GM03348 (cell line): ENCODE measurements at places on chromosomes 16 and 17.

DNA sequence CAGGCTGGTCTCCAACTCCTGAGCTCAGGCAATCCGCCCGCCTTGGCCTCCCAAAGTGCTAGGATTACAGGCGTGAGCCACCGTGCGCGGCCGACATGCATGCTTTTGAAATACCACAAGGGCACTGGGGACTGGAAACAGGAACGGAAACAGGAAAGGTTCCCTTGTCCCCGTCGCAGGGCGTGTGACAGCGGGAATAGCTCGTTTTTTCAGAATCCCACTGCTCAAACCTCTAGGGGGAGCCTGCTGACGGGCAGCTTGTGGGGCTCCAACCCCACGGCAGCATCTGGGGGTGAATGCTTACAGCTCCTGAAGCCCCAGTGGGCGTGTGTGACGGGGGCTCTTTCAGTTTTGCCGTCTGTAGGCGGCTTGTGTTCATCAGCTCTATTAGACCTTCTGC lies 18.8 kb upstream of the ASGR2 start:
- peak; percentile 32 for DNase-seq

- no peak for DNase-seq
Observed at GRCh38 chr17:76075364-76076145, 974 bp downstream of the GALR2 start.

GRCh38 chr17:65529040-65529633 lies 32.3 kb downstream of the AXIN2 start:
- no peak for DNase-seq

DNA sequence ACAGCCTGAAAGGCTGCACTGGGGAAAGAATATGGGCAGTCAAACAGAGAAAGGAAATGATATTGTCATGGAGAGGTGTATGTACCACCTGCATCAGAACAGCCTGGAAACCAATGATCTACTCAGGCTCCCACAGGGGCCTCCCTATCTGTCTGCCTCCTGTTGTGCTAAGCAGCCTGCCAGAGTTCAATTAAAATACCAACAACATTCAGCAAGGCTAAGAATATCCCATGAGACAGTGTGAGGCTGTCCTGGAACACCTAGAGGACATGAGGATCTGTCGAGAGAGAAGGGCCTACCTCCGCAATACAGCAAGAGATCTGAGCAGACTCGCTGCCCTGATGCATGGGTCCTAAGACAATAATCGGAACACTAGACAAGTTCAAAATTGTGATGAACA lies 8.4 kb downstream of the FXR2 start:
- no peak for DNase-seq

GRCh38 chr17:51860954-51861561 lies 297.5 kb downstream of the CA10 start:
- peak; percentile 5 for DNase-seq

DNA sequence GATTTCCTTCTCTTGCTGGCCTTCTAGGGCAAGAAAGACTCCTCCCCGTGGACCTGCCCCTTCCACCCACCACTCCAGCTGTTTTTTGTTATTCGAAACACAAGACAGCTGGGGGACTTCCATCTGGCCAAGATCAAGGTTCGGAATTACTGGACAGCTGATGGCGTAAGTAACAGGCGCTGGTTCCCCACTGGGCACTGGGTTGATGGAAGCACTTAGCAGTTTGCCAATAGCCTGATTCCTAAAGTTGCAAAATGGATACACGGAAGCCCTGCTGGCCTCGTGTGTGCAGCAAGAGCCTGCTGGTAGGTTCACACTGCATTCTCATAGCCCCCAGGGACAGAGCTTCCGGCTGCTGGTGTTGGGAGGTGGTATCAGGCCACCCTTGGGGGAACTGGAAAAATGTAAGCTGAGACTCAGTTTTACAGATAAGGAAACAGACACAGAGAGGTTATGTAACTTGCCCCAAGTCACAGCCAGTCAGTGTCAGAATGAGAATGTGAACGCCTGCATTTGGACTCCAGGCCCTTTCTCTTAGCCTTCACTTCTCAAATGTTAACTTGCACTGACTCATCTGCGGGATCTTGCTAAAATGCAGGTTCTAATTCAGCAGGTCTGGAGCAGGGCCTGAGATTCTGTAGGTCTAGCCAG lies 171.7 kb downstream of the KATNIP start:
- DNase-seq: peak; percentile 80

DNA sequence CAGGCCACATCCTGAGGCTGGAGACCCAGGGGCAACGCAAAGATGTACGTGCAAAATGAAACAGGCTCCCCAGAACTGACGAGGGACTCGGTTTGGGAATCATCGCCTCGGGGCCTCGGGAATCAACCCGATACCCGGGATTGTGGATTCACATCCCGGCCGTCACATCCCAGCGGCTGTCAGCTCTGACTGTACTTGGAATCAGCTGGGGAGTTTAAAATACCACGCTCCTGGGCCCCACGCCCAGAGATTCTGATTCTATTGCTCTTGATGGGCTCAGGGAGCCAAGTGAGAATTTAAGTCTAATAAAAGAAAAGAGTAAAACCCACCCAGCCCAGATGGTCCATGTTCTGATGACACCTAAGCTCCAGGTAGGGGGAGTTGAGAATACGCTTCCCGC lies 42.2 kb downstream of the MRM3 start:
- DNase-seq: no peak

DNA sequence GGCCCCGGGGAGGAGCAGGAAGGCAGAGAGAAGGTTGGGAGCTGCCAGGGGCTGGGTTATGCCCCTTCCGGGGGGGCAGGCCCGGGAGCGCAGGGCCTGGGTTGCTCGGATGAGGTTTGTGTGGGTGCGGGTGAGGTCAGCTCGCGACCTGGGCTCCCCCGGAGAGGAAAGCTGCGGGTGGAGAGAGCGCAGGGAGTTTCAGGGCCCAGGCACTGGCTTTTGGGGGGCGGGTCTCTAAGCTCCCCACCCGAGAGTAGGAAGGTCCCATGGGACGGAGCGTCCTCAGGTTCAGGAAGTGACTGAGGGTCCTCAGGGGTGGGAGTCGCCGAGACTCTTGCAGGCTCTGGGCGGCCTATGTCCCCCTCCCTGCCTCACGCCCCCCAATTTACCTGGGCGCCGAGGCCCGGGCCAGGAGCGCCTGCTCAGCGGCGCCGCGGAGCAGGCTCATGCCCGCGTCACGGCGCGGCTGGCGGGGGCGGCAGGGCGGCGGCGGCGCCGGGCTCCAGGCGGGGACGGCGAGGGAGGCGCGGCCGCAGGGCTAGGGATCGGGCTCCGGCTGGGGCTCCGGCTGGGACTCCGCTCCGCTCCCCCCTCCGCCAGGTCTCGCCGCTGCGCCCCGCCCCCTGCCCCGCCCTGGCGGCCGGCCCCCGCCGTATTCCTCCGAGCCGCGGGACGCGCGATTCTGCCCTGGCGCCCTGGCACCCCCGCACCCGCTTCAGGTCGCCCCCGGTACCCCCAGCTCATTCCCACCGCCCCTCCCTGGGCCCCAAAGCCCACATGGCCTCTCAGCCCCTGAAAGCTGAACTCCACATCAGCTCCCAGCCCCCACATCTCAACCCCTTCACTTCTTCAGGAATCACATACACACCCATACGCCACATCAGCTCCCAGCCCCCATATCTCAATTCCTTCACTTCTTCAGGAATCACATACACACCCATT lies at the start of gene DOK4:
Gene DOK4 (minus strand): TSS at position 578 of the 942 bp plus-strand sequence. CDS start 6,986 bp downstream, outside the sequence.
- DNase-seq: peak; percentile 99

DNA sequence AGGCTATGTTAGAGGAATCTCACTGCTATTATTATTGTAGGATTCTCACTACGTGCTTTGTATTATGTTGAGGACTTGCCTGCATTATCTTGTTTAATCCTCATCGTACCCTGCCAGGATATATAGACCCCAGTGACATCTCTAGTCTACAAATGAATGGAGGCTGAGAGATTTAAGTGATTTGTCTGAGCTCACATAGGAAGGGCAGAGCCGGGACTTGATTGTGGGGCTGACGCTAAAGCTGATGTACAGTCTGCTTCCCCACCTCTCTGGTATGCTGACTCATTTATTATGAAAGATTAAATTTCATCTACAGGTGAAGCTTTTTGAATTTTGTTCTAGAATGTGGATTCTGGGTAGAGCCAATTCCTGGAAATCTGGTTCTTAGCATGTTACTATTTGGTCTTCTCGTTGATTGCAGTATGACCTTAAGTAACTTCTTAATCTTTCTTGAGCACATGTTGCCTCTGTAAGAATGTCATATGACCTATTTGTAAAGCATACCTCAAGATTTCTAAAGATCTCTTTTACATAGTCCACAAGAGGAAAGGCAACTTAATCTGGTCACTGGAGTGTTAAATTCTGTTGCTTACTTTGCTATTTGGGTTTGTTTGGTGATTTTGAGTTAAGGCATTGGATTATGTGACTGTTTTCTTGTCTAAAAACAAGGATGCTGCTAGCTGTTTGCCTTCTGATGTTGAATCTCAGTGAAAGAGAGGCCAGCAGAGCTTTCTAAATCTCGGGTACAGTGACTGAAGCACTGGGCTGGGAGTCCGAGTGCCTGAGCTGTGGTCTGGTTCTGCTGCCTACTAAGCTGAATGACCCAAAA lies 12.4 kb downstream of the METTL9 start:
- no peak for DNase-seq

DNA sequence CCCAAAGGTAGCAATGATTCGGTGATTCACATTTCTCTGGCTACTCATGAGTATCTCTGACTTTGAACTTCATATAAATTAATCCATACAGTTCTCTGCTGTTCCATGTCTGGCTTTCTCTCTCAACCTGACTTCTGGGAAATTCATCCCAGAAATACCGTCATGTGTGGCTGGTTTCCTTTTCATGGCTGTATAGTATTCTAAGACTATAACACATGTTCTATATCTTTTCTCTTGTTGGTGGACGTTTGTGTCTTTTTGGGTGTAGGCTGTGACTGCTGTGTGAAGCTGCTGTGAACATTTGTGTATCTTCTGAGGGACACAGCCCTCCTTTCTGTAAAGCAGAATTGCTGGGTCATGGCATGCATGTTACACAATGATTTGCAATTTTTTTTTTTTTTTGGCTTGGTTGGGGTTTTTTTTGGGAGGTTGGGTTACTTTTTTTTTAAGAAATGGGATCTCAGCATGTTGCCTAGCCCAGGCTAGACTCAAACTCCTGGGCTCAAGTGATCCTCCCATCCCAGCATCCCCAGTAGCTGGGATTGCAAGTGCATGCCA lies 6.3 kb downstream of the TTYH2 start:
- no peak for DNase-seq

DNA sequence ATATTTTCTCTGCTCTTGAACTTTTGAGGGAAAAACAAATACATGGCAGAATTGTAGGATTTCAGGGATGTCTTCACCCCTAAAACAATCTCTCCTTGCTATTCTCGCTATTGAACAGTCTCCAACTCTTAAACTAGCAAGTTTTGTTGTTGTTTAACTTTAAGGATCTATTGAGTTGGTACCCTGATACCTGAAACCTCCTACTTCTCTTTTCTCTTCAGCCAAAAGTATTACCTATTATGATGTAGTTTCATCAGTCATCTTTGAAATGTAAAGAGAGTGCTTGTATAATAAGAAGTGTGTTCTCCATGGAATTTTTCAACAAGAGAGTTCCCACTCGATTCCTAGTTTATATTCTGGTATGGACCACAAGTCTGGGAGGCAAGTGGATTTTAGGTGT lies 211.6 kb upstream of the TBX2 start:
- no peak for DNase-seq

GRCh38 chr17:42886283-42887176 lies 14.1 kb upstream of the G6PC1 start:
- no peak for DNase-seq

- no peak for DNase-seq
Observed at GRCh38 chr17:76561332-76561731, 21.5 kb downstream of the PRCD start.
